NCI-H1930 (cell line): ENCODE measurements at places on chromosomes 2 and 18.
A peak's percentile ranks its signal among the peaks of the same experiment; 100 is the strongest.

DNA sequence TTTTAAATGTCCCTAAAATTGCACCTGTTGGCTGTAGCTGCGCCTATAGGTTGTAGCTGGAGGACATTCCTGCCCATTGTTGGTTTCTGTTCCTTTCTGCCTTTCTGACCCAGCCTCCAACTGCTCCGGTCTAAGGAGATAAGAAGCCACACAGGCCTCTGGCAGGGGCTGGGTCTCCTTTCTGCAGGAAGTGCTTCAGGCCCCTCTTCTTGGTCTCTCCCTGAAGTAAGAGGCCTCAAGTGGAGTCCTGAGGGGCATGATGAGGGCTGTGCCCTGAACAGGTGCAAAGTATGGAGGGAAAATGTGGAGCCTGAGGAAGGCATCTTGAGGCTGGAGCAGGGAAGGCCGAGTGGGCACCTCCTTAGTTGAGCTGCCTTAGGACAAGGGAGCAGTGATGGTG is 10.4 kb upstream of the SFTPB start:
- no peak for DNase-seq

DNA sequence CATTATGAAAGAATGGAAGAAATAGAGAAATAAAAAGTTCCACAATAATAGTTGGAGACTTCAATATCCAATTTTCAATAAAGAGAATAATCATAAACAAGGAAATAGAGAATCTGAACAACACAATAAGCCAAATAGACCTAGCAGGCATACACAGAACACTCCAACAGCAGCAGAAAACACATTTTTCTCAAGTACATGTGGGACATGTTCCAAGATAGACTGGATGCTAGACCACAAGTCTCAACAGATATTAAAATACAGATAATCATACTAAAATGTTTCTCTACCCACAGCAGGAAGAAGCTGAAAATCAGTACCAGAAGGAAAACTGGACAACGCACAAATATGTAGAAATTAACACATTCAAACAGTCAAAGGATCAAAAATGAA is 113.9 kb downstream of the USP34 start:
- DNase-seq, result no peak

DNA sequence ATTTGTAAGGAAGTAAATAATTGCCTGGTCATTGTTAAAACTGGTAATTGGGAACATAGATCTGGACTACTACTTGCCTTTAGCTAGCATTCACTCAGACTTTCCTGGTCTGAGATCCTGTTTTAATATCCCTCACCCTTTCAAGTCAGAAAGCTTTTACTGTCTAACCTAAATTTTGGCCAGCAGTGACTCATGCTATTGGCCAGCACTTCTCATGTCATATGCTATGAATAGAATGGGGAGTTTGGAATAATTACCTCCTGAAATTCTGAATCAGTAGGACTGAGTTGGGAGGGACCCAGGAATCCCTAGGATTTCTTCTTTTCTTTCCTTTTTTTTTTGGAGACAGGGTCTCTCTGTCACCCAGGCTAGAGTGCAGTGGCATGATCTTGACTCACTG is 19.3 kb downstream of the STK36 start:
- no peak for DNase-seq

GRCh38 chr2:159613651-159614285 is 2.6 kb downstream of the BAZ2B start:
- peak; percentile 93 for DNase-seq

DNA sequence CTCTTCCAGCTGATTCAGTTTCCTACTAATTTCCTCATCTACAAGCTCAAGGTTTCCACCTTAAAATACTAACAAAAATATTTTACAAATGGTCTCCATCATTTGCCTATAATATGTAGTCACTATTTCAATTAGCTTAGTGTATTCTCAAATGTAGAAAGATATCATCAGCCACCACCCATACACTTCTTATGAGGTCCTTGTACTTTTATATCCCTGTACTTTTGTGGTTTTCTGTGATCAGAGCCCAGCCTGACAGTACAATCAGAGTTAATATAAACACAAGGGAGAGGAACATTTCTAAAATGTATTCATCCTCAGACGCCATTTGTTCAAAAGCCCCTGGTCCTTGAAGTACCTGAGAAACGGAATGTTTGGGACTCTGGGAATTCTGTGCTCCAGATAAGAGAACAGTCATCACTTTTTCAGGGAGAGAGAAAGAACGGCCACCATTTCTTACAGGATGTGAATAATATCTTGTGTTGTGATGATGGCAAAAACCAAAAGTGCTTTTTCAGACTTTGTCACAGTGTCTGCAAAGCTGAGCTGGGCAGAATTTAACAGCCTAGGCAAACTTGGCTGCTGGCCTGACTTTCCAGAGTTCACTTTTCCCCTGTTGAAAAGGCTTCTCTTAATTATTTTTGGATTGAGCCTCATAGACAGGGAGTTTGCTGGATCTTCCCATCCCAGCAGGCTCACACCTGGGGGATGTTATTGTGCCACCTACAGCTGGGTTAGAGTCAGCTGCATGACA is 361.7 kb upstream of the ACVR2A start:
- DNase-seq, result no peak

DNA sequence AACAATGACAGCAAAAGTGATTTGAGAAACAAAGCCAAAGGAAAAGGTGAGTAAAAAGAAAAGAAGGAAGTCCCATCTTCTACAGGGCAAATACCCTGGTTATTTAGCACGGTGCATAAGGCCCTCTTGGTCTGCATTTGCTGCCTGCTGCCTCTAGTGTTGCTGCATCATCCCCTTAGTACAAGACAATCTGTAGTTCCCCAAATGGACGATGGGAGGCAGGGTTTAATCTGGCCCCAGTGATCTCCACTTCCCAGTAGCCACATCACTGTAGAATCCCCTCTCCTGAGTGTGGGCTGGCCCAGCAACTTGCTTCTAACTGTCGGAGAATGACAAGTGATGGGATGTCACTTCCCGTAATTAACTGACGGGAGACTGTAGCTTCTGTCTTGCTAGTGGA is 85.1 kb downstream of the CTAGE1 start:
- no peak for DNase-seq

- DNase-seq, result no peak
These were observed 633.5 kb downstream of the LRP1B start for GRCh38 chr2:141497272-141497671.

- DNase-seq, result no peak
These were observed 269.0 kb downstream of the CDCA7 start for GRCh38 chr2:173623438-173624319.

- no peak for DNase-seq
These were observed 38.7 kb downstream of the EML4 start for GRCh38 chr2:42207826-42208225.

DNA sequence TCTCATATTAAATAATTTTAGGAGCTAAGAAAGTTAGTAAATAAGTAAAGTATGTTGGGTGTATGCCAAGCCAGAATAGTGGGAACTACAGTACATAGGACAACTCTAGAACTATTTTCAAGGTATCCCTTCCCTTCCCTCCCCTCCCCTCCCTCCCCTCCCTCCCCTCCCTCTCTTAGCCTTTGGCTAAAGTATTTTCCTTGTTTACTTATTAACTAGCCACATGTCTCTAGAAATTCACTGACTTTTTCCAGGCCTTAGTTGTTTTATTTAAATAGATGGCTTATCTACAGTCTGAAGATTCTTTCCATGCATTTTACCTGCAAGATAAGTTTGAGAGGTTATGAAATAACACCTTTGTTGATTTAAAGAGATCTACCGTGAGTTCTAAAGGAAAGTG is 402.1 kb downstream of the PARD3B start:
- no peak for DNase-seq

GRCh38 chr2:101419096-101419663 is 31.9 kb upstream of the CREG2 start:
- peak; percentile 15 for DNase-seq

DNA sequence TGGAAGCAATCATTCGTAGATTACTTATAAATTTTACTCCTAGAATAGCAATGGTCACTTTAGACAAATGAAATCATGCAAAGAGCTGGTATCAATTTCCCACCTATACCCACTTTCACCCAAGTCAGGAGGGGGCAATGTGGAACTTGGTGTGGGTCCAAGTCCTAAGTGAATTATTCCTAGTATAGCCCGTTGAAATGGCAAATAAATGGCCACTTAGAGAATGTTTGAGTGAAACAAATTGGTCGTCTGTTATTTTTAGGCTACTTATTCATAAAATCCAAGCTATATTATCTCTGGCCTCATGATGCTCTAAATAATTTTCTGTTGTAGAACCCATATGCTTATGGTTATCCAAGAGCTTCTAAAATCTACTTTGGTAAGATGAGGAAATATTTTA is 98.1 kb downstream of the MYO3B start:
- no peak for DNase-seq

- DNase-seq, result no peak
These were observed 104.8 kb upstream of the LGALSL start for GRCh38 chr2:64349131-64349530.

DNA sequence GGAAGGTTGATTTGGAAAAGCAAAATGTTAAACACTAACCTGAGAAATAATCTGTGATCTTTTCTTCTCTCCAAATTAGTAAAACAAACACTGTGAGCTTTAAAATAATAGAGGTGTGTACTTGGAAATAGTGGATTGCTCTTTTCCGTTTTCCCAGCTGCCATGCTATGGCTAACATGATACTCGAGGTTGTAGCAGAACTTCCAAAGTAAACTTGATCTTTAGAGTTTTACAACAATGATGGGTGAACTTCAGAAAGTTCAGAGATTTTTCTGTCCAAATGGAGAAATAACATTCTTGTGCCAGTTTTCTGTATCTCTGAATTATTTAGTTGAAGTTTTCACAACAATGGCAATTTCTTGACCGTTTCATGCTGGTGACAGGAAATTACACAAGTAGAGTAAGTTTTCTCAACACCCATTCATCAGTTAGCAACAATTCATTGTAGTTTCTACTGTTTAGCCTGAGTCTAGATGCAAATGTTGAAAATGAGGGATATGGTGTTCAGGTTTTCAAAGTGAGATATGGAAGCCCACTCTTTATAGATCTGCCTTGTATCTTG is 135.3 kb upstream of the CTAGE1 start:
- no peak for DNase-seq

DNA sequence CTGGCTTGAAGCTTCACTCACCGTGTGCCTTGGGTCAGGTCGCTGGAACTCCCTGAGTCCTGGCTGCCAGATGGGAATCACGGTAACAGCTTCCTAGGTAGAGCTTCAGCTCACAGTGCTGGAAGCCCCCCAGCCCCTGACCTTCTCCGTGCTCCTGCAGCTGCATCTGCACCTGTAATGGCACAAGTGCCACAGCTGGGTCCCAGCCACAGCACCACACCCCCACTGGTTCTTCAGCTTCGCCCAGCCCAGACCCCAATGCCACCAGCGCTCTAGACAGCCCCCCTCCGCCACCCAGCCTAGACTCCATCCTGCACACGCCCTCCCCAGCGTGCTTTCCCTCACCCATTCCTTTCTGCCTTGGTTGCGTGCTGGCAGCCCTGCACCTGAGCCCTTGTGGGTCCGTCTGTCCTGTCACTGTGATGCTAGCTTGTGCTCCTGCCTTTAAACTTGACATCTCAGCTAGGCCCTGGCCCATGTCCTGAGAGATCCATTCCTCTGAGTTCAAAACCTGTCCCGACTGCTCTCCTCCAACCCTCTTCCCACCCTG is 7.6 kb upstream of the ESPNL start:
- DNase-seq, result no peak

GRCh38 chr2:49582946-49583345 is 428.6 kb upstream of the FSHR start:
- no peak for DNase-seq

DNA sequence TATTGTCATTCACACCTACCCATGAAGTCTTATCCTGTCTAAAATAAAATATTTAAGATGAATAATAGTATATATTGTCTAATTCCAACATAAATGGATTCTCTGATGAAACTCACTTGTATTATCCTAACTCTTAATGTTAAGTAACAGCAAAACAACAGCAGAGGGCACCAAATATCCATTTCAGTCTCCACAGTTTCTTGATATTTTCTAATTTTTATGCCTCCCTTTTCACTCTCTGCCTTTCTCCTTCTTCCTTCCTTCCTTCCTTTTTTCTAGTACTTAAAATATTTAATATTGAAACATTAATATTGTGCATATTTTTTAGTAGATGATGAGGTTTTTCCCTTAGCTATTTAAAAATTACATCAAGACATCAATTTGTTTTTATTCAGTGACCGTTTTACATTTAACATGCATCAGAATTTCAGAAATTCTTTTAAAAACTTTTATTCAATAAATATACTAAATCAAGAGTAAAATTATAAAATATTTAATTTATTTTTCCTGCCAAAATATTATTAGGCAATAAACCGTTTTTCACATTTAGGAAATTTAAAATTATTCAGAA is 97.6 kb downstream of the WDR7 start:
- DNase-seq, result peak; percentile 20
